ENCODE measurements at places on chromosomes 11 and 22. TPM values are rescaled to one million over a fixed set of nuclear protein-coding genes. Genes with fewer than 3 reads are reported as not detected.
A peak's percentile ranks its signal among the peaks of the same experiment; 100 is the strongest.

DNA sequence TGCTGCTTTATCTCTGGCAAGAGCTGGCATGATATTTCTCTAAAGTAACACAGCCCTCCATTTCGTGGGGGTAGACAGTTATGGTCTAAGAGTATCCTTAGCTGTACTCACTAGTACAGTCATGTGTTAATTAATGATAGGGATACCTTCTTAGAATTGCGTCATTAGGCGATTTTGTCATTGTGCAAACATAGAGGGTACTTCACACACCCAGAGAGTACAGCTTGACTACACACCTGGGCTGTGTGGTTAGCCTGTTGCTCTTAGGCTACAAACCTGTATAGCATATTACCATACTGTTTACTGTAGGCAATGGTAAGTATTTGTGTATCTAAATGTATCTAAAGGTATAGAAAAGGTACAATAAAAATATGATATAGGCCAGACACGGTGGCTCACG is 17.0 kb downstream of the XRCC6 start:
- no peak for DNase-seq

DNA sequence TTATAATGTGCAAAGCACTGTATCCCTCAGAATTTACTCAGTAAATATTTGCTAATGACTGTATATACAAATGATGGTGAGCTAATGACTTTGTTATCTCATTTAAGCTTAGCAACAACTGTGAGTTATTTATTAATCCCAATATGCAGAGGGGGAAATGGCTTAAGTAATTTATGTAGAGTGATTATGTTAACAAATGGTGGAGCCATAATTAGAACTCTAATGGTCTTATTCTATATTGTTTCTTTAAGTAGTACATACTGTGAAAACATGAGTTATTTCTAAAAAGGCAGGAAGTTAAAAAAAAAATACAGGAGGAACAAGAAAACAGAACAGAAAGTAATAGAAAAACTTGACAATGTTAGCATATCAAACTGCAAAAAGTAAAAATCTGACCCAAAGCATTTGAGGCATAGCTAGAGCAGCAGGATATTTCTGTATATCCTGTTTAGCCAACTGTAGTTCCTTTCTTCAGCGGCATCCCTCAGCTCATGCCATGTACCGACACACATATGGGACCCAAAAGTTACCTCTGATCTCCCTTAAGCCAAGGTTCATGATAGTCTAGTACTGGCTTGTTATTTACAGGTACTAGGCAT is 94.2 kb downstream of the FCHSD2 start:
- DNase-seq, result no peak

GRCh38 chr11:221998-222789 is 13.9 kb downstream of the SIRT3 start:
- DNase-seq, result no peak

CACNA1I gene
- polyA plus RNA-seq, result 0.07 TPM

GRCh38 chr11:123203934-123204333 is 8.9 kb upstream of the CLMP start:
- DNase-seq, result no peak

DNA sequence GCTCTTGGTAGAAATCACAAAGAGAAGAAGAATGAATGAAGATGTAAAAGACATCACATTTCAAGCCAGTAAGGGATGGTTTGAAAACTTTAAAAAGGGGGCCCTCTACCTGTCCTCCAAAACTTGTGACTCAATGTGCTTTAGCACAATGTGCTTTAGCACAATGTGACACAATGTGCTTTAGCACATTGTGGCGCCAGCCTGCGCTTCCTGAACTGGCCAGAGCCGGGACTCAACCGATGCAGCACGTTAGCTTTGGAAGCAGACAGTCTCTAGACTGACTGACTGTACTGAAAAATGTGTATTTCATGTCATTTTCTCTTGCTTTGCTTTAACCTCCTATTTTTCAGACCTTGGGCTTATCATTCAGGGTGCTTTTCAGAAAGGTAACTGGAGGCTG is 63.5 kb downstream of the FAM83F start:
- no peak for DNase-seq

DNA sequence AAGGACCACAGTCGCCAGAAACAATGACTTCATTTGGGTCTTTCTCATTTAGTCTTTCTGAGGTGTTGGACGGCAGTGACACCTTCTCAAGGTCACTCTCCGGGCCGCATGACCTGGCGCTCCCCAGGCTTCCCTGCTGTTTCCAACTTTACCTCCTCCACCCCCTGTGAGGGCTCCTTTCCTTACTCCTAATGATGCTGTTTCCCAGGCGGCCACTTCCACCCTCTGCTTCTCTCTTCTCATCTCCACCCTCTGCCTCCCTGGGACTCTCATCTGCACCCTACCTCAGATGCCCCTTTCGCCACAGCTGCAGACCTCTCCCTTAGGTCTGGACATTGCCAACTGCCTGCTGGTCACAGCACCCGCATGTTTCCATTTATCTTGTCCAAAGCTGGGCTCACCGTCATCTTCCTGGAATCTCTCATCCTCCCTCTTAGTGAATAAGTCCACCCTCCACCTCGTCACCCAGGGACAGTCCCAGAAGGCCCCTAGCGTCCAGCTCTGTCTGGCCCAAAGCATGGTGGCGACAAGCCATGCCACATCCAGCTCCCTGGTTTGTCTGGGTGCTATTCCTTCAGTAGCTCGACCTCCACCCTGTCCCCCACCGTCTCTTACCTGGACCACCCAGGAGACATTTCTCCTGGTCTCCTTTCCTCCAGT is 113.8 kb downstream of the BUD13 start:
- no peak for DNase-seq

GRCh38 chr22:36411589-36412258 is 24.0 kb upstream of the MYH9 start:
- DNase-seq, result no peak

- no peak for DNase-seq
Measured at GRCh38 chr11:97269527-97269926, 879.7 kb downstream of the JRKL start.

DNA sequence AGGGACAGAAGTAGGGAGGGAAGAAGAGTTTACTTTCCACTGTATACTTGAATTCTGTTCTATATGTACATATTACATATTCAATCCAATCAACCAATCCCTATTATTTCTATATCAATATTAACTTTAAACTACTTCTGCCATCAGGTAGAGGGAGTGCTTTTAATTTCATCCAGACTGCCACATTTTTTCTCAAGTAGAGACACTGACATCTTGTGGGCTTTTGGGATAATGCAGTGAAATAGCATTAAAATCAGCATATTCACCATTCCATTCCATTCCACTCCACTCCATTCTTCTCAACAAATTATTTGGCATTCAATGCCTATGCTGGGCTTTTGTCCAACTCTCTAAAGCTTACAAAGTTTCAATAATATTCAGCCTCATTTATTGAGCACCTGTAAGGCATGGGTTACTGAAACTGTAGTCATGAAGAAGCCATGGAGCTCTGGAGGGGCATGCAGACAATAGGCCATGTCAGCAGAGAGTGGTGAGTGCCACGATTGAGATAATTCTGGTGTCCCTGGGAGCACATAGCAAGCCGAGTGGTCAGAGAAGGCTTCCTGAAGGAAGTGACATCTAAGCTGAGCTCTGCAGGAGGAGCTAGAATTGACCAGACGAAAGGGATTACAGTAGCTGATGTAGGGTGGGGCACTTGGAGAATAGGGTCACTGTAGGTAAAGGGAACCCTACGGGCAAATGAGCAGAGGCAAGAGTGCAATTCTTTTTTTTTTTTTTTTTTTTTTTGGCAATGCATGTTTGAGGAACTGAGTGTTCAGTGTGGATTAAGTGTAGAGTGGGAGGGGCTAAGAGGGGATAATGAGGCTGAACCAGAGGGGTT is 12.8 kb upstream of the CLPB start:
- DNase-seq, result peak; percentile 38

SVIP gene
- polyA plus RNA-seq, result 44.5 TPM

DNA sequence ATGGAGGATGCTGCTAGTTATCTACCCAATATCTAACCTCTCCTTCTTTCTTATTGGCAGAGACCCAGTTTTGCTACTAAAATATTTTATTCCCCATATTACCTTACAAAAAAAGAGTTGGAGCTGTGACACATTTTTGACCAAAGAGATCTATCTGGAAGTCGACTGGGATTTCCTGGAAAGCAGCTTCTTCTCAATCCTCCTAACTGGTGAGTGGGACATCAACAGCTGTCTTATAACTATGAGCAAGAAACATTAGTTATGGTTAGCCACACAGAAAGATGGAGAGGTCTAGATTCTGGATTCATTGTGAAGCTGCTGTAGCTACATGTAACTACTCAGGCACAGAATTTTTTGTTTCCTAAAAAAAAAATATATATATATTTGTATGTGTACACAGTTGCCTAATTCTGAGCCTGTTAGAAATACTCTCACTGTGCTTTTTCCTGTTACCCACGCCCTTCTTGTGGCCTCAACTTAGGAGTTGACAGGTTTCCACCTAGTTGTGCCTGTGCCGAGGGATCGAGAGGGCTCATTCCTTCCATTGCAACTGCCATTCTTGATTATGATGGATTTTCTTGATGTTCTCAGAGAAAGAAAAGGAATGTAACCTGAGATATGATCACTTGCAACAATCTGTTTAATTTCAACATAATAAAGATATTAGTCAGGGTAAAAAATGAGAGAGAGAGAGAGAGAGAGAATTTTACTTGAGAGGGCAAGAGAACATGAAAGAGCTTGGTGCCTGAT is 142.0 kb downstream of the SLC17A6 start:
- DNase-seq, result no peak

DNA sequence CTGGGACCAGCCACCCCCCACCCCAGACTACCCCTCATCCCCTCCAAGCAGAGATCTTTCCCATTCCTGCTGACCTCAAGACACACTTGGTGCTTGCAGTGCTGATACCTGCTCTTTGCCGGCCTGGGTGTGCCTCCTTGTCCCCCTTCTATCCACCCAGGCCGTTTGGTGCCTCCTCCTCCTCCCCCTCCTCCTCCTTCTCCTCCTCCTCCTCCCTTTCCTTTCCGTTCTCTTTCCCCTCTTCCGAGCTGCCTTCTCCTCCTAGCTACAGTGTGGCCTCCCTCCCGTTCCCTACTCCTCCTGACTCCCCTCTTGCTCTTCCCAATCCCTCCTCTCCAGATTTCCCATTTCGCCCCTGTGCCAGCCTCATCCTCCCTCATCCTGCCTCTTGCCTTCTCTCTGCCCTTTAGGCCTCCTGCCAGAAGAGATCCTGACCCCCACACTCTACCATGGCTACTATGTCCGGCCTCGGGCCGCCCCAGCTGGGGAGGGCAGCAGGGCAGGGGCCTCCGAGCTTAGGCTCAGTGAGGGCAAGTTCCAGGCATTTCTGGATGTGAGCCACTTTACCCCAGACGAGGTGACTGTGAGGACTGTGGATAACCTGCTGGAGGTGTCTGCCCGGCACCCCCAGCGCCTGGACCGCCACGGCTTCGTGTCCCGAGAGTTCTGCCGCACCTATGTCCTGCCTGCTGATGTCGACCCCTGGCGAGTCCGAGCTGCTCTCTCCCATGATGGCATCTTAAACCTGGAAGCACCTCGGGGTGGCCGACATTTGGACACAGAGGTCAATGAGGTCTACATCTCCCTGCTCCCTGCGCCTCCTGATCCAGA is 712 bp downstream of the HSPB2 start:
- no peak for DNase-seq

DNA sequence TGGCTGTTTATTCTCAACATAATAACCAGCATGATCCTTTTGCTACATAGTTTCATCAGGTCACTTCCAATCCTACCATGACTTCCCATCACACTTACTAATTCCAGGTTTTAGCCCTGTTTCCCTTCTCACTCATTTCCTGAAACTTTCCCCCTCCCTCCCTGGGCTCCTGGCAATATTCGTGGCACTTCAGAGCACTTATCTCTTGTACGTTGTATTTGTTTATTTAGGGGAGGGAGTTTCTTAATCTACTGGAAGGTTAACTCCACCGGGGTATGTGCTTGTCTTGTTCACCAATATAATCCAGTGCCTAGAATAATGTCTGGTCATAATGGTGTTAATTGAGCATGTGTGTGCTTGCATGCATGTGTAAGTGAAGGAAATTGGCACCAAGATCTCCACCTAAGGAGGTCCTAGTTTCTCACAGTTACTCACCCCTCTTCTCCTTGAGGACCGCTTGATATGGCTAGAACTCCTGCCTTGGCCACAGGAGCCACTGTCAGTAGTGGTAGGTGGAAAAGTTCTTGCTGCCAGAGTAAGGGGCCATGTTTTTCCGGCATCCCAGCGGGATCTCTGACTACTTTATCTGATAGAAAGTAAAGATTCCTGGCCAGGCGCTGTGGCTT is 11.7 kb downstream of the EIF3L start:
- DNase-seq, result no peak

USH1C gene
- polyA plus RNA-seq, result 65.2 TPM

DNA sequence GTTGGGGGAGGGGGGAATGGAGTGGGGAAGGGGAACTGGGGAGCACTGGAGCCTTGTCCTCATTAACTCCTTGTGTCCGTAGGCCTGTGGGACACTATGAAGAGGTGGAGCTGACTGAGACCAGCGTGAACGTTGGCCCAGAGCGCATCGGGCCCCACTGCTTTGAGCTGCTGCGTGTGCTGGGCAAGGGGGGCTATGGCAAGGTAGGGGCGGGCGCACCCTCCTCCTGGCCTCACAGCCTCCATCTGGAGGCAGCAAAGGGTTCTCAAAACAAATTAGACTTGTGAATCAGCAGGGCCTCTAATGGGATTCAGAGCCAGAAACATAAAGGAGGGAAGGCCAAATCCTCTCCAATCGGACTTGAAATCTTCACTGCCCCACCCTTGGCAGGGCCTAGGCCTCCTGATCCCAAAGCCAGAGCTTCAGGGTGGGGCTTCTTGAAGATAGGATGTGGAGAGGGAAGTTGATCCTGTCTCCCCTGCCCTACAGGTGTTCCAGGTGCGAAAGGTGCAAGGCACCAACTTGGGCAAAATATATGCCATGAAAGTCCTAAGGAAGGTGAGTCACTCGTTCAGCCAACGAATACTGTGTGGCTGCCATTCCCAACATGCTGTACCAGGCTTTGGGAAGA is 859 bp downstream of the RPS6KB2 start:
- DNase-seq, result no peak

DNA sequence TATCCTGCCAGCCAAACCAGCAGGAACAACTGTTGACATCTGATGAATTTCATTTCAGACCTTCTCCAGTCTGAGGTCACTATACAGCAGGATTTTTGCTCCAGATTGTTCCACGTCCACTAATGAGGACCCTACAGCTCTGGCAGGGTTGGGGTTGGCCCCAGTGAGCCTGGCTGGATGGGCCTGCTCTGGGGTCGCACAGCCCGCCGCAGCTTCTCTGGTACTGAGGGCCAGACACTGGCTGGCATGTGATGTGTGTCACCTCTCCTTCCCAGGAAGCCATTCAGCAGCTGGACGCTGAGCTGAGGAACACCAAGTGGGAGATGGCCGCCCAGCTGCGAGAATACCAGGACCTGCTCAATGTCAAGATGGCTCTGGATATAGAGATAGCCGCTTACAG is 5.4 kb downstream of the NEFH start:
- no peak for DNase-seq

- DNase-seq, result no peak
Measured at GRCh38 chr22:39622881-39623367, 52.4 kb downstream of the CACNA1I start.

MUC5AC gene
- not detected for polyA plus RNA-seq

DNA sequence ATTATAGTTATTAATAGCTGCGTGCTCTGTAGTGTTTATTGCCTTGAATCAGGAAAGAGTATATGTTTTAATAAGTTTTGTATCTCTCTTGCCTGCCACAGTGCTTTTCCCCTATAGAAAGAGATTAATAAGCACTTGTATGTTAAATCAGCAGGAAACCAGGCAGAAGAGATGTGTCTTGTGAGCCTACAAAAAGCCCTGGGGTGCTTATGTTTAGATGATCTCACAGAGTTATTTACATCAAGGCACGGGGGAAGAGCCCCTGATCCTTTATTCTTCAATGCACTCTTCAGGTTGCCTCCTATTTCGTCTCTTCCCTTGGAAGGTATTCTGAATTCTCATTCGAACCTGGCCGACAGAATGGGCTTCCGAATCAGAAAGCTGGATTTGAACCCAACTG is 183.0 kb downstream of the MAML2 start:
- DNase-seq, result no peak
